ENCODE measurements at places on chromosomes 4 and X. TPM values are rescaled to one million over a fixed set of nuclear protein-coding genes. Genes with fewer than 3 reads are reported as not detected.

The TMSB15C gene
- 12.6 TPM for total RNA-seq

The PLAC8 gene
- total RNA-seq: 3.0 TPM

The GPC3 gene
- total RNA-seq: 64.9 TPM

The PIN4 gene
- total RNA-seq: 12.4 TPM

The KLHL34 gene
- 0.27 TPM for total RNA-seq

The GPM6B gene
- total RNA-seq: 321 TPM

The TMEM156 gene
- 1.6 TPM for total RNA-seq

The FAM9B gene
- total RNA-seq: not detected
